ENCODE measurements at places on chromosomes 1 and 21.

GRCh38 chr1:62530516-62531154, 66.7 kb upstream of the ANGPTL3 start:
- DNase-seq = peak; percentile 10

- no peak for DNase-seq
Observed at GRCh38 chr1:46021046-46021996, 111.1 kb downstream of the PIK3R3 start.

DNA sequence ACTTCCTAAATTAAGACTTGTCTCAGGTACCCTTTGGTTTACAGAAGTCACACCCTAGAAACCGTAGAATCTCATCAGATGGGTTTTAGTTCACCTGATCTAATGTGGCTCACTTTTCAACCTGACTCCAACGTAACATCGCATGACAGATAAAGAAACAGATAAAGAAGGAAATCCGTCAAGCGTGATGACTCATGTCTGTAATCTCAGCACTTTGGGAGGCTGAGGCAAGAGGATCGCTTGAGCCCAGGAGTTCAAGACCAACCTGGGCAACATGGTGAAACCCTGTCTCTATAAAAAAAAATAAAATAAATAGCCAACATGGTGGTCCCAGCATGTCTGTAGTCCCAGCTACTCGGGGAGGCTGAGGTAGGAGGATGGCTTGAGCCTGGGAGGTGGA, 97.3 kb downstream of the SPSB1 start:
- DNase-seq = no peak

DNA sequence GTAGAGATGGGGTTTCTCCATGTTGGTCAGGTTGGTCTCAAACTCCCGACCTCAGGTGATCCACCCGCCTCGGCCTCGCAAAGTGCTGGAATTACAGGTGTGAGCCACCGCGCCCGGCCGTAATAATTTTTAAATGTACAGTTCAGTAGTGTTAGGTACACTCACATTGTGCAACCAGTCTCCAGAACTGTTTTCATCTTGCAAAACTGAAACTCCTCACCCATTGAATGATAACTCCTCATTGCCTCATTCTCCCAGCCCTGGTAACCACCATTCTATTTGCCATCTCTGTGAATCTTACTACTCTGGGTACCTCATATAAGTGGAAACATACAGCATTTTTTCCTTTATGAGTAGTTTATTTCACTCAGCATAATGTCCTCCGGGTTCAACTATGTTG, 3.4 kb downstream of the NLRP3 start:
- no peak for DNase-seq

- DNase-seq = no peak
Observed at GRCh38 chr1:161139766-161140165, 7.3 kb upstream of the DEDD start.
